HFFc6 (cell line): ENCODE measurements at places on chromosomes 16 and 17.

- DNase-seq: no peak
Observed at GRCh38 chr16:30493941-30494488, 21.5 kb downstream of the ITGAL start.

- DNase-seq: no peak
Observed at GRCh38 chr16:35753559-35754390, 2294.4 kb downstream of the TP53TG3F start.

GRCh38 chr16:31348579-31348978, 6.4 kb upstream of the ITGAX start:
- DNase-seq: no peak

DNA sequence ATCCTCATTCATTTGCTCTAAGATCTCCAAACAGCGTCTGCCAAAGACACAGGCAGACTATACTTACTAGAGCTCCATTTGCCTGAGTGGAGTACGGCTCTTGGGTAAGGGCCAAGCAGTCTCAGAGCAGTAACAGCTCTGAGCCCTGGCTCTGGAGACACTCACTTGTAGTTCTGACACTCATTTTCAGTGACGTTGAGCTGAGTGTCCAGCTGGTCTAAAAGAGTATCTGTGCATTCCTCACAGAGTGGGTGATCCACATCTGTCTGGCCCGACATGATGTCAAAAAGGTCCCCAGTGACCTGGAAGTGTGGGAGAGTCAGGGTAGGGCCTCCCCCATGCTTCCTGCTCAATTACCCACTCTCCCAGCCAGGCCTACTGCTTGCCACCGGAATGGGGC, 5.7 kb downstream of the BECN1 start:
- no peak for DNase-seq

- peak; percentile 25 for DNase-seq
Observed at GRCh38 chr16:8572919-8573724, 17.2 kb downstream of the TMEM114 start.

DNA sequence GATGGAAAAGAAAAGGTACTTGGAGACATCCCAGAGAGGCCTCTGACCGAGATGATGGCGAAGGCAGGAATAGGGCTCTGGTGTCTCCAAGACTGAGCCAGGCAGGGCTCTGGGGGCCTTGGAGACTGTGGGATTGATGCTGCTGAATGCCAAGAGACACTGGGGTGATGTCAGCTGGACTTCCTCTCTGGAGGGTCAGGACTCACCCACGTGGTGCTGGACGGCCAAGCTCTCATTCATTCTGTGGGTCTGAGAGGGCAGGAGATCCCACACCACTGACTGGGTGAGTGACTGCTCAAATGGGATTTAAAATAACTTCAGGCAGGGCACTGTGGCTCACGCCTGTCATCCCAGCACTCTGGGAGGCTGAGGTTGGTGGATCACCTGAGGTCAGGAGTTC, 64.8 kb downstream of the NT5M start:
- no peak for DNase-seq

DNA sequence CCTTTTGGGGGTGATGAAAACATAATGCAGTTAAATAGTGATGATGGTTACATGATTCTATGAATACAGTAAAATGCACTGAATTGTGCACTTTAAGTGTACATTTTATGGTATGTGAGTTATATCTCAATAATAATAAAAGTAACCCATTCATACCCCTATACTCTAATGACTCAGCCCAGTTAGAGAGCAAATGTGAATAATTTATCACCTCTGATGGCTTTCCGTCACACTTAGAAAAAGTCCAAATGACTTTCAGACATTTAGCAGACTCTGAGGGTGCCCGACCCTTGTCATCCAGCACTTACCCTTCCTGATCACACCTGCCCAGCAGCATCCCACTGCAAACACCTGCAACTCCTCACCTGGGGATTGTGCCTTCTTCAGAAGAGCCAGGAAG, 148.1 kb upstream of the MAF start:
- DNase-seq: no peak

- peak; percentile 57 for DNase-seq
Observed at GRCh38 chr17:35291802-35292201, 48.9 kb downstream of the SLFN5 start.

GRCh38 chr17:11278186-11278991, 37.4 kb downstream of the SHISA6 start:
- no peak for DNase-seq

- DNase-seq: no peak
Observed at GRCh38 chr17:50840311-50840851, 5.0 kb downstream of the WFIKKN2 start.
